NCI-H187 treated with DMSO at 0.1 percent for 48 hours (cell line): ENCODE measurements at places on chromosomes 7 and 10.

- no peak for DNase-seq
Observed at GRCh38 chr10:99895867-99896266, 113.4 kb downstream of the ABCC2 start.

GRCh38 chr7:84823530-84823929 is 363.3 kb downstream of the SEMA3D start:
- no peak for DNase-seq

DNA sequence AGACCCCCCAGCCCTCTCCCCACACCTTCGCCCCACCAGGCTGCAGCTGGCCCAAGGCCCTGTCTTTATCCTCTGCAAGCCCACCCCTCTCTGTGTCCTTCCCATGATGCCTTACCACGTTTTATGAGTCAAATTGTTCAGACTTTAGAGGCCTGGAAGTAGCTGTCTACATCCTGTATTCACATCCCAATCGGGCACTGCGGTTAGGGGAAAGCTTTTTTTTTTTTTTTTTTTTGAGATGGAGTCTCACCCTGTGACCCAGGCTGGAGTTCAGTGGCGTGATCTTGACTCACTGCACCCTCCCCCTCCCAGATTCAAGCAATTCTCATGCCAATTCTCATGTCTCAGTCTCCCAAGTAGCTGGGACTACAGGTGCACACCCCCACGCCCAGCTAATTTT is 121.5 kb upstream of the SH2B2 start:
- DNase-seq, result no peak

- no peak for DNase-seq
Observed at GRCh38 chr10:35821339-35821911, 179.3 kb upstream of the FZD8 start.

DNA sequence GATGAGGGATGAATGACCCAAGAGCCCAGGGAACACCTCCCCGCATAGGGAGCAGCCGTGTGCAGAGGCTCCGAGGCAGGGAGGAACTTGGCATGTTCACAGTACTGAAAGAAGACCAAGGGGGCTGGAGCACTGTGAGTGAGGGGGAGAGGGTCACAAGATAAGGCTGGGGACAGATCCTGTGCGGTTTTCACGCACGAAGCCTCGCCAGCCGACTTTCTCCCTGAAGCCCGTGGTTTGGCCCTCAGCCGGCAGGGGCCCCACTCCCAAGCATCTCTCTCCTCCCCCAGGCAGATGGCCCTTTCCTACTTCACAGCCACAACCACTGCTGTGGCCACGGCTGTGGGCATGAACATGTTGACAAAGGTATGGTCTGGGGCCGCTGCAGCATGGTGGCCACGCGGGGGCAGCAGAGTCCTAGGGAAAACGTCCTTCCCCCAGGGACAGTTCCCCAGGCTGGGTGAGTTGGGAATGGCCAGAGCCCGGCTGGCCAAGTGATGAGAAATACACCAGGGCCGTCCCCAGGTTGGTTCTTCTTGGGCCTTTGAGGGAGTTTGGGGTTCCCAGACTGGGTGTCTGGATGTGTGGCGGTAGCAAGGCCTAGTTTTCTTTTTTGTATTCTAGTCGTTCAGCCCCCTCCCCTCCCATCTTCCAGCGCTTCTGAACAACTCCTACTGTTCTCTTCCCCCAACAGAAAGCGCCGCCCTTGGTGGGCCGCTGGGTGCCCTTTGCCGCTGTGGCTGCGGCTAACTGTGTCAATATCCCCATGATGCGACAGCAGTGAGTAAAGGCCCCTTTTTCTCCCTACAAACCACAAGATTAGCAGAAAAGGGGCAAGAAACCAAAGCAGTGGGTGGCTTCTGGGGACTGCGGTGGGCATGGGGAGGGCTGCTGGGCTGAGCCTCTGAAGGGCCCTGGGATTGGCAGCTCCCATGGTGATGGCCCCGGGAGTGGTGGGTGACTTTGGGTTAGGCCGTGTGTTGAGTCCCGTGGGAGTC is 14.4 kb upstream of the WBP1L start:
- no peak for DNase-seq

DNA sequence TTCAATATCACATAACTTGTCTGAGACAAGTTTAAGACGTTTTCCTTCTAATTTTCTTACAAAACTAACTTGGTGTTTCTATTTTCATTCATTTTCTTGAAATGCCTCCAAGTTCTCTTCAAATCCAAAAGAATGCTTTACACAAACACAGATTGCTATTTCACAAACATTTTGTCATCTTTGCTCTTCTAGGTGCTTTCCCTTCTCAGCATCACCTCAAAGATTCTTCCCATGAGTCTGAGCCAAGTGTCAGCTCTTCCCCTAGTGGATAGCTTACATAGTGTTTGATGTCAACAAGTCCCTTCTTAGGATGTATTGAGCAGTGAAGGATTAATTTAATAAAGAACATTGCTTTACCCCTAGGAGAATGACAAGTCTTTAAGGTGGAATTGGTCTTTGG is 38.1 kb upstream of the SEMA3A start:
- no peak for DNase-seq
